Caco-2 (cell line): ENCODE measurements at places on chromosomes 6 and 20.

DNA sequence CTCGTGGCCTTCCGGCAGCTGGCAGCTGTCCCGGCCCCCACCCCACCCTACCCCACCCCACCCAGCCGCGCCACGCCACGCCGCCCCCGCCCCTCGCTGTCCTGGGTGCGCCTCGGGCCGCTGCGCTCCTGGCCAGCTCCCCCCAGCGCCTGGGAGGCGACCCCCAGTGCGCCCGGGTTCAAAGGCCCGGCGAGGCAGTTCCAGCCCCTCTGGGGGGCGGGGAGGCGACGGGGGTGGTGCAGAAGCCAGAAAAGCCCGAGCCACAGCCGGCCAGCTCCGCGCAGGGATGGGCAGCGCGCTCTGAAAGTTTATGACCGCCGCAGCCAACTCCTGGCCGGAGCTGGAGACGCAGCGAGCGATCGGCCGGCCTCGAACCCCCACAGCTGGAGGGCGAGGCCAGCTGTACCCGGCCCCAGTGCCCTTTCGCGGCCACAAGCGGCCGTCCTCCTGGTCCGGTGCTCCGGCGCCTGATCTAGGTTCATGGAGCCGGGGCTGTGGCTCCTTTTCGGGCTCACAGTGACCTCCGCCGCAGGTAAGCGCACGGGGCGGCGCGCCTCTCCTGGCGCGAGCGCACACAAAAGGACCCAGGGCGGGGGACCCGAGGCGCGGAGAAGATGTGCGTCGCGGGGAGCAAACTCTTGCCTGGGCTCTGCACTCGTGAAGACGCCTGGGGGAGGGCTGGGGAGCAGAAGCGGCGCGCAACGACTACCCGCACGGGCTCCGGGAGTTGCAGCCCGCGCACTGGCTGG is at the start of gene EDN3:
Gene EDN3 (plus strand): TSS at position 279 of the 749 bp plus-strand sequence. CDS start 202 bp downstream, at position 481.
- no peak for DNase-seq

DNA sequence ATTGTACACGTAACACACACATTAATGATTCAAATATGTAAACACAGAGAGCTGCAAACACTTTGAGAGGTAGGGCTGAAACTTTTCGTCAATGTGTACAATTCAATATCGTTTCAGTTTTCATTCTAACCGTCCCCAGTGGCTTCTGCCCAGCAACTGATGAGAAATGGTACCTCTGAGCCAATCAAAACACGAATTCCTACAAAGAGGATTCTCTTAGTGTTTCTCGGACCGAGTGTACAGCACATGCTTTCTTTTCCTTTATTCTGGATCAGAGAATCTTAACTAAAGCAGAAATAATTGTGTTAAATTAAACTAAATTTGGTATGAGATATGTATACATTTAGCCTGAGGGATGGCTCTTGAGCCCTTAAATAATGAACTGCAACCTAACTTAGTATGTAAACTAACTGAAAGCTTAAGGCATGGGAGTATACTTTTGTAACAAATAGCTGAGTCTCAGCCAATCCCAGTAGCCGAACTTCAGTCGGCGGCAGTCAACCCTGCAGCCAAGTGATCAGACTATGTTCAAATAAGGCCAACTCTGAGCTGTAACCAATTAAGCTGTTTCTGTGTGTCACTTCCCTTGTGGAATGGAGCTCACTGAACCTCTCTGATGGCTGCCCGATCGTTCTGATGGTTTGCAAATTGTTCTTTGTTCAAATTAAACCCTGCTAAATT is 16.1 kb downstream of the BTN2A1 start:
- DNase-seq: peak; percentile 68

DNA sequence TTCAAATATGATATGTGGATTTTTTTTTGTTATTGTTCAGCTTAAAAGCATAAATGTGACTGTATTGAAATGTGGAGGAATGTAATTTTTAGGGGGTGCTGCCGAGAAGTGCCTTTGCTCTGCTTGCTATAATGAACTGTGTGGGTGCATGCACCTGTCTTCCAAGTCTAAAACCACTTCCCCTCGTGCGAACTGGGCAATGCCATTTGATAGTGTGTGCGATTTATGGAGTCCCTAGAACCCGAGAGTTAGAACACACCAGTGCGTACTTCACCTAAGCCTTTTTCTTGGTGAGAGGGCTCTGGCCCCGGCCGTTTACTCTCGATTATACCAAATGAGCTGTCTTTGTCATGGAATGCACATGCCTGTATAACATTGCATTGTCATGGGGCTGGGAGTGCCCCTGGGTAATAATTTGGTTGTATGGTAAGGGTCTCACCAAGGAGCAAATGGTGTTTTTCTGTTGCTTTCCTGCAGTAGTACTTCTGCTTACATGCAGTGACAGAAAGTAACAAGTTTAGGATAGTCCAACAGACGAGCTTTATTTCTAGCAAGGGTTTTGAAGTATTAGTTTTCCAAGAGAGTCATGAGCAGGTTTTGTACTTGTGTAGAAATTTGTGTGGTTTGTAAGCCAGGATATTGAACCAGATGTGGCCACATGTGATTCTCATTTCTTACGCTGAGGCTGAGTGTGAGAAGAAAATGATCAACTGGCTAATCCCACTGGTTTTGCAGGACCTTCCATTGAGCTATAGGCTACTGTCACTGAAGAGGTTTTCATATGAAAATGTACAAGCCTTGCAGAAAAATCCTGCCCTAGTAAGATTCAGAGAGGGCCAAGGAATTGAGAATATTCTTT is 172.4 kb downstream of the DTNBP1 start:
- DNase-seq: no peak

DNA sequence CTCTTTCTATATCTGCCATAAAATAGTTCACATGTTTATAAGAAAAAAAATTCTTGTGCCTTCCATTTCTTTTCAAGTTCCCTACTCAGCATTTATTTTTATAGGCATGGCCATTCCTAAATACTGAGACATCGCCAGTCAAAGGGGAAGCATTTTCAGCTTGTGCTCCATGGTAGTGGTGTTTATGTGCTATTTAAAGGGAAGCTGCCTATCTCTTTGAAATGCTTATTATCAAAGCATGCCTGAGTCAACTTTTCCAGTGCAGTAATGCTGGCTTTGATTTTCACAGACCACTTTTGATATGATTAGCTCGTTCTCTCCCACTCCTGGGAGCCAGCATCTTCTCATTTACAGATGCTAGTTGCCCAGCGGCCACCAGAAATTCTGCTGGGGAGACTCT is 124.1 kb upstream of the RIN2 start:
- DNase-seq: no peak

DNA sequence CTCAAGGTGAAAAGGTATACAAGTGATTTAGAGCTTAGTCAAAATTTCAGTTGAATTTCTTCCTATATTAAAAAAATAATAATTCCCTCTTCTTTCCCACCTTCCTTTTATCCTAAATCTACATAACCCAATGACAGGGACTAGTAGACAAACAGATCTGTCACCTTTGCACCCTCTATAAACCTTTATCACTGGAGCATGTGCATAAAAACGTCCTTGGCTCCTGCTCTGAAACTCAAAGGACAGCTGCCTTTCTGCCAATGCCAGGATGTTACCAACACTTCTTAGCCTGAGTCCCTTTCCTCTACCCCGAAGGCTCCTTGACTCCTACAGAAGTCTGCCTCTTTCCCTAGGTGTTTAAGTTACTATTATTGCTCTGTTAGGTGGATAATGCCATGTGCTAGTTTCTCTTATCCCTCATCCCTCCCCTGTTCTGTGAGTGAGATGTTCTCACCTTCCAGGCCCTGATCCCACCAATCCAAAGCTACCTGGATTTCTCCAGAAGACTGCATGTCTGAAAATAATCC is 4.3 kb downstream of the CLVS2 start:
- DNase-seq: no peak

- DNase-seq: no peak
These were observed 12.2 kb downstream of the SUN5 start for GRCh38 chr20:32991792-32992641.

GRCh38 chr6:101435038-101435437 is 41.5 kb downstream of the GRIK2 start:
- DNase-seq: no peak

DNA sequence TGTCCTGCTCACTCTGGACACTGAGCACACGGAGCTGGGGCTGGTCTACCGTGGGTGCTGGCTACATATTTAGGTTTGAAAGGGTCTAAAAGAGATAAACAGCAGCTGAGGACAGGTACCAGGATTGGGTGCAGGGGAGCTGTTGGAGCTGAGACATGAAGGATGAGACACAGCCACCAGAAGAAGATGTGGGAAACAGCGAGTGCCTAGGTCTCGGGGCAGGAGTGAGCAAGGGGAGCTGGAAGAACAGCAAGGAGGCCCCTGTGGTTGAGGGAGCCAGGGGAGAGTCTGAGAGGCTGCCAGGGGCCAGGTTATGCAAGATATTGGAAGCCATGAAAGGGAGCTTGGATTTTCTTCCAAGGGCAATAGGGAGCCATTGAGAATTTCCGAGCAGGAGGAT is 434.0 kb upstream of the SULF2 start:
- no peak for DNase-seq
